ENCODE measurements at places on chromosomes 16 and 17. TPM values are rescaled to one million over a fixed set of nuclear protein-coding genes. Genes with fewer than 3 reads are reported as not detected.

Gene TPSB2
- polyA plus RNA-seq, result 4.3 TPM

Gene KRTAP1-5
- polyA plus RNA-seq, result not detected

Gene CACNG1
- not detected for polyA plus RNA-seq

Gene PDILT
- polyA plus RNA-seq, result not detected

Gene CA4
- 21.0 TPM for polyA plus RNA-seq

Gene OR1A1
- polyA plus RNA-seq, result not detected

All from heart left ventricle (tissue), 16 donors.